ENCODE measurements at places on chromosomes 5 and 9.

- no peak for DNase-seq
These were observed 37.2 kb upstream of the KIF2A start for GRCh38 chr5:62268792-62269191.

DNA sequence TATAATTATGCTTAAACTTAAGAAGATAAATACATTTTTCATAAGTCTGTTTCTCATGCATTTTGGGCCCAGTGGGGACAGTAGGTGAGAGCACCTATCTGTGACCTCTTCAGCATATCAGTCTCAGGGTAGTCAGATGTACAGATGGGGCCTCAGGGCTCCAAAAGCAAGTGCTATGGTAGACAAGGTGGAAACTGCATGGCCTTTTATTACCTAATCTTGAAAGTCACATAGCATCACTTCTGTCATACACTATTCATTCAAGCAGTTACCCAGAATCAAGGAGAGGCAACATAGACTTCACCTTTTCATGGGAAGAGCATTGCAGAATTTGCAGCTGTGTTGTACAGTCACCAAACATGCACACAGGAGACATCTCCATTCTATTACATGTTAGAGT lies 94.8 kb downstream of the SV2C start:
- no peak for DNase-seq

- no peak for DNase-seq
These were observed 27.6 kb upstream of the NFIB start for GRCh38 chr9:14341437-14342122.

DNA sequence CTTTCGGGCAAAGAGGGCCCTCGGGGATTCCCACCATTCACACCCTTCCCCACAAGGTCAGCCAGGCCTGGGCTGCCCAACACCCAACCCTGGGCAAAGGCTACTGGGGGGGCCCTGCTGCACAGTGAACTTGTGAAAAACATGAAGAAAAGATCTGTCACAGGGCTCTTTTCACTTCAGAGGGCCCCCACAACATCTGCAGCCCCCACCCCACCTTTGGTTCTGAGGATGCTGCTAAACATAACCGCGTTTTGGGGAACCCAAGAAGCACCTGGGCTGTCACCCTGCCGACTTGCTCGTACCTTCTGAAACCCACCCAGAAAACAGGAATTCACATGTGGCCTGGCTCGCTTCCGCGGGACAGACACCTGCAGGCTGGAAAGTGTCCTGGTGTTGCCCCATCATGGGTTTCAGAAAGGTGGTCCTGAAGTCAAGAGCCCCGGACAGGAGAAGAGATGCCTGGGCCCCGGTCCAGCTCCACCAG lies 29.3 kb downstream of the B4GALT1 start:
- DNase-seq = no peak

DNA sequence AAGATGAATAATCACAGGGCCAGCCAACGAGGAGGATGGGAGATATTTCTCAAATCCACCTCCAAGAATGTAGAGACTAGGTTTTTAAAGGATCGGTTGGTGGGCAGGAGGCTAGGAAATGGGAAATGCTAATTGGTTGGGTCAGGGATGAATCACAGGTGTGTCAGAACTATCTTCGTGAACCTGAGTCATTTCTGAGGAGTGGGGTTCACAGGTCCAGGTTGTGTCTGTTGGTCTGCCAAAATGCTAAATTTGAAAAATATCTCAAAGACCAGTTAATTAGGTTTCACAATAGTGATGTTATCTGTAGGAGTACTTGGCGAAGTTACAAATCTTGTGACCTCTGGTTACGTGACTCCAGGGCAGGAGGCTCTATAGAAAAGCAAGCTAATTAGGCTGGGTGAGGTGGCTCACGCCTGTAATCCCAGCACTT lies 2.6 kb upstream of the PLAA start:
- no peak for DNase-seq

GRCh38 chr5:82885627-82886389 lies 191.4 kb downstream of the TMEM167A start:
- DNase-seq = no peak

- no peak for DNase-seq
These were observed 136.5 kb upstream of the RAI14 start for GRCh38 chr5:34519489-34520220.

DNA sequence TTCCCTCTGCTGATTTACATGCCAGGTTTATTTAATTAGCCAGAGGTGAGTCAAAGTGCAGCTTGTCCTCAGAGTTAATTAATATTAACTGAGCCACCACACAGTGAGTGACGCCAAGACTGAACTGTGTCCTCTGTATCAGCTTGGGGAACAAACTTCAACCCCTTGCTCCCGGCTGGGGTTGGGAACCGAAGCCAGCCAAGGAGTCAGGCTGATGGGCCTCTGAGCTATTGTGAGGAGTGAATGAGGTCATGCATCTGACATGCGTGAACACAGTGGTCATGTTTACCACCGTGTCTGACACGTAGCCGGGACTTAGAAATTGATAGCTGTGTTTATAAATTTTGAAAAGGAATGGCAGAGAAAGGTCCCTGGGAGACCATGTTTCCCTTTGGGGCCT lies 17.1 kb downstream of the IGIP start:
- no peak for DNase-seq

GRCh38 chr5:91293131-91293530 lies 90.0 kb downstream of the ARRDC3 start:
- DNase-seq = no peak

DNA sequence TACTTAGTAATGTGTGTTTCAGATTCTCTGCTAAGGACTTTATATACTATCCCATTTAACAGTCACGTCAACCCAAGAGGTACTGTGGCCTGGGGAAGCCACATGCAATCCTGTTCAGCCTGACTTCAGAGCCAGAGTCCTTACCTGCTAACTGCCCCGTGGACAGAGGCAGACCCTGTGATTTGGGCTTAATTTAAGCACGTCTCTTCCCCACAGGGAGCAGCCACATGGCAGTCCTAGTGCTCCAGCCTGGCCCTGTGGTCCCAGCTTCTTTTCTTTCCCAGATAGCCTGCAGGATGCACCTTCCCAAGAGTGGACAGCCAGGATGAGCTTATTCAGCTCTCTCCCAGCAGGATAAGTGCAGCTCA lies 71.5 kb downstream of the PDE8B start:
- DNase-seq = no peak

DNA sequence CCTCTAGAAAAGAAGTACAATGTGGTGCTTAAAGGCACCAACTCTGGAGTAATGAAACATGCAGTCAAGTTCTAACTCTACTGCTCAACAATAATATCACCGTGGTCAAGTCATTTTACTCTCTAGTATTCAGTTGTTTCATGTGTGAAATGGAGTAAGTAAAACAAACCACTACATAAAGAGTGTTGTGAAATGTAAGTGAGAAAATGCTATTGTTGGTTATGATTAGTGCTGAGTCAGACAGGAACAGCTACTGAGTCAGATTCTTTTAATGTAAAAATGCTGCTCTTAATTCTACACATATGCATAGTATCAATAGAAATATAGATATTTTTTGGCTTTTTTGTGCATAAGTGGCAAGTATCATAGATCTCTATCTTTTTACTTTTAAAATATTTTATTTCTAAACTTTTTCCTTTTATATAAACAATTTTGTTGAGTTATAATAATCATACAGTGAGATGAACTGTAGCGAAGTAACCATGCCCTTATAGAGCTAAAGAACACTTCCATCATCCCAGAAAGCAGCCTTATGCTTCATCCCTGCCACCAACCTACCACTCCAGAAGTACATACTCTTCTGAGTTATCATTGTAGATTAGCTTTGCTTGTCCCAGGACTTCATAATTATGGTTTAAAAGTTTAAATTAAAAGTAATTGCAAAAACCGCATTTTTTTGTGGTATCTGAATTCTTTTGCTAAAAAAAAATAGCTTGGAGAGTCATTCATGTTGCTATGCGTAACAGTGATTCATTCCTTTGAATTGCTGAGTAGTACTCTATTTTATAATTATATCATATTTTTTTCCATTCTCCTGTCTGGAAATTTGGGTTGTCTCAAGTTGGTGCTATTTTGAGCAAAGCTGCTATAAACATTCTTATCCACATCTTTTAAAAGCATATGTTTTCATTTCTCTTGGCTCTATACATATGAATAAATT lies 548.2 kb upstream of the CLINT1 start:
- DNase-seq = no peak

DNA sequence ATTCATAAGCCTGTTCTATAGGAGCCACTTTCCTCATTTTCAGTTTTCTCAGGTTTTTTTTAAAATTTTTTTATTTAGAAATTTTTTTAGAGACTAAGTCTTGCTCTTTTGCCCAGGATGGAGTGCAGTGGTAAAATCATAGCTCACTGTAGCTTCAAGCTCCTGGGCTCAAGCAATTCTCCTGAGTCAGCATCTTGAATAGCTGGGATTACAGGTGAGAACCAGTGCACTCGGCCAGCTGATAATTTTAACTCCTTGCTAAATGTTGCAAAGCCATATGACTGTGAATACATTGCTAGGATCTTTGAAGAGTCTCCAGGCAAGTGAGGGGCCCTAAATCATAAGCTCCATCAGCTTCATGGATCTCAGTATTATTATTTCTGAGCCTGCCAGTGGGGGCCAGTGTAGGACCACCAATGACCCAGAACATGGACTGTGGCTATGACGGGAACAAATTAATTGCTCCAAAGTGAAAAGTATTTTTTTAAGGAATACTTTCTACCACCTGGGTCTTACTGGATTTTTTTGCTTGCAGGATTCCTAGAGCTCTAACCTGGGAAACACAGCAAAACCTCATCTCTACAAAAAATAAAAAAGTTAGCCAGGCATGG lies 5.7 kb upstream of the GAPVD1 start:
- no peak for DNase-seq

DNA sequence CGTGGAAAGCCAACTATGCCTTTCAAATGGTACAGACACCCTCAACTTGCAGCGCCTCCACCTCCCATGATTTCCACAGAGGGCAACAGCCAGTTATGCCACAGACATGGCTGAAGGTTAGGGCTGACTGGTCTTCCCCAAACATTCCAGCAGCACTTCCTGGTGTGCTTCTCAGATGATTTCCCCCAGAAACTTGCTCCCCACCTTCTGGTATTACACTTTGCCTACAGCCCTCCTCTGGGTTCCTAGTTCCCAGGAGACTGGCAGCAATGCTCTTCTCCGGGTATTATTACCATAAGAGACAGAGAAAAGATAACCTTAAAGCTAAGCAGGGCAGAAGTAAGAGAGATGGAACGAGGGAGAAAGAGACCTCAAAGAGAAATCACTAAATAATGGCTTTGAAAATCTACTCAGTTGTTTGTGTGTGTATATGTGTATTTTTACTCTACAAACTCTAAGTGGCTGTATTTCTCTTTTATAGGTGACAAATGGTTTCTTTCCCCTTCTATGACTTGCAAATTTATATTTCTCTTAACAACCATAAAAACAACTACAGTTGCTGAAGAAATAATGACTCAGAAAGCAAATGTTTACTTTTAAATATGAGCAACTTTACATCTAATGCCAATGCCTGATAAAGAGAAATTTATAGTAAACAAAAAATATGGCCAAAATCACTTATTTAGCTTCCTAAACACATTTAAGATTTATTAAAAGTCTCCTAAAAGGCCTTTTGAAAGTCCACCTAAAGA lies 133.8 kb downstream of the PDE4D start:
- no peak for DNase-seq

DNA sequence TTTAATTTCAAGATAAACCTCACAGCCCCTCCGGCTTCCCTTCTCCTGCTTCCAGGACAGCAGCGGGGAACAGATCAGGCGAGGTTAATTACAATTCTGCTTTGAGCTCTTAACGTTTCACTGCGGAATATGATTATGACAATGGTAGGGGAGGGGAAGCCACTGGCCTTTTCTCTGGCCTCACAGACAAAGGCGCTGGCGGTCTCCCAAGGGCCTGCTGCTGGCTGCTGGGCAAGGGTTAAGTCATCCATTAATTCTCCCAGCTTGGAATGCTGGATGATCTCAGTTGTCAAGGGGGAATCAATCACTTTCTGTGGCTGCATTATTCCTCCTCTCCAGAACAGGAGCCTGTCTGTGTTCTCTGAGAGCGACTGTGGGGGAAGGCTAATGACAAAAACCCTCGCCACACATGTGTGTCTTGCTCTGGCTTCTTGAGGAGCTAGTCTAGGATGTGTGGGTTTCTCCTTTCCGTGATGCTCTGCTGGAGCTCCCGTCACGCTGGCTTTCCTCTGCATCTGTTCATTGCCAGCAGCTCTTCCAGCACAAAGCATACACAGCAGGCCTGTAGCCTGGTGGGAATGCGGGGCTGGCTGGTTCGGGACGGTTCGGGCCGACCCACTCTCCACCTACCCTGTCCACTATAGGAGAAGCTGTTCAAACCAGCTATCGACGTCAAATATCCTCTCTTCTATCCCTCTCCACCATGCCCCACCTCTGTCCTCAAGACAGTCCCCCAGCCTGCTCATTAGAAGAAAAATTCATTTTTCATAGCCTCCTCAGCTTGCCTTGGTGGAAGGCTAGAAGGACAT lies 82.8 kb downstream of the DCP2 start:
- no peak for DNase-seq

- DNase-seq = no peak
These were observed 79.6 kb downstream of the PDE4D start for GRCh38 chr5:59813761-59814536.

DNA sequence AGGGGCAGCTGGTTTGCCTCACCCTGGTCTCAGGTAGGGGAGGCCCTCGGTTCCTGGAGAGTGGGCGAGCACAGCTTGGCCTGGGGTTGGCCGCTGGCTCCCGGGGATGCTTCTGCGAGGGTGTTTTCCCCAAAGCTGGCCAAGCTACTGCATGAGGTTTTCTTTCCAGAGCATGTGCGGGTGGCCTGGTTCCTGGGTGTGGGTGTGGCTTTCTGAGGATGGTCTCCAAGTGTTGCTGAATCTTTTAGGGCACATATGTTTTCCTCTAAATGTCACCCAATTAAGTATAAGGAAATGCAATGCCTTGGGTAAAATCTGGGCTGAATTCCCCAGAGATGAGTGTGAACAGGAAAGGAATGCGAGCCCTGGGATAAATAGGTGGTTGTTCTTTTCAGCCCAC lies 115.8 kb upstream of the ICE1 start:
- no peak for DNase-seq

DNA sequence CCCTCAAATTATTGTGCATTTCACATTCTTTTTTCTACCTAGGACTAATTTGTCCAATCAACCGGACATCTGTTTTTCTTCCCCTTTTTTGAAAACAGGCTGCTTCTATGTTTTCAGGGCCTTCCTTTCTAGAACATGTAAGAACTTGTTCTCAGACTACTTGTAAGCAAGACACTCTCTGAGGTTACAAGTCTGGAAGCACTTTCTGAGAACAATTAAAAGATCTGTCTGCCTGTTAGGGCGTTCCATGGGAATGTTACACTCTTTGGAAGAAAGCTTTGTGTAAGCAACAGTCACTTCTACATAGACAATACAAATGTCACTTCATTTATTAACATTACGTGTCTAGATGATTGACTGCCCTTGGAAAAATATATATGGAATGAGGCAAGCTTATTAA lies 50.9 kb upstream of the HSPB3 start:
- DNase-seq = no peak

DNA sequence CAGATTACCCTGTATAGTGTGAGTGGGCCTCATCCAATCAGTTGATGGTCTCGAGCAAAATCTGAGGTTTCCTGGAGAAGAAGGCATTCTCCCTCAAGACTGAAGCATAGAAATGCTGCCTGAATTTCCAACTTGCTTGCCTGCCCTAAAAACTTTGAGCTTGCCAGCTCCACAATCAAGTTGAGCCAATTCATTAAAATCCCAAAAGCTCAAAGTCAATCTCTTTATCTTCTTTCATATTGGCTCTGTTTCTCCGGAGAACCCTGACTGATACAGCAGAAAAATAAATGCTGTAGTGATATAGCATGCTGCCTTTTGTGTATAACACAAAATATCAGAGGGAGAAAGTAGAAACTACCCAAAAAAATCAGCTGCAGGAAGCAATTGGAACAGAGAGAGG lies 72.5 kb upstream of the NMUR2 start:
- no peak for DNase-seq

- no peak for DNase-seq
These were observed 72.0 kb downstream of the KIF24 start for GRCh38 chr9:34256987-34257585.

- no peak for DNase-seq
These were observed 14.2 kb downstream of the IL4 start for GRCh38 chr5:132687995-132688394.
